ENCODE measurements at places on chromosomes 4 and X.

- no peak for DNase-seq
These were observed 59.1 kb downstream of the IGFBP7 start for GRCh38 chr4:57051095-57051494.

DNA sequence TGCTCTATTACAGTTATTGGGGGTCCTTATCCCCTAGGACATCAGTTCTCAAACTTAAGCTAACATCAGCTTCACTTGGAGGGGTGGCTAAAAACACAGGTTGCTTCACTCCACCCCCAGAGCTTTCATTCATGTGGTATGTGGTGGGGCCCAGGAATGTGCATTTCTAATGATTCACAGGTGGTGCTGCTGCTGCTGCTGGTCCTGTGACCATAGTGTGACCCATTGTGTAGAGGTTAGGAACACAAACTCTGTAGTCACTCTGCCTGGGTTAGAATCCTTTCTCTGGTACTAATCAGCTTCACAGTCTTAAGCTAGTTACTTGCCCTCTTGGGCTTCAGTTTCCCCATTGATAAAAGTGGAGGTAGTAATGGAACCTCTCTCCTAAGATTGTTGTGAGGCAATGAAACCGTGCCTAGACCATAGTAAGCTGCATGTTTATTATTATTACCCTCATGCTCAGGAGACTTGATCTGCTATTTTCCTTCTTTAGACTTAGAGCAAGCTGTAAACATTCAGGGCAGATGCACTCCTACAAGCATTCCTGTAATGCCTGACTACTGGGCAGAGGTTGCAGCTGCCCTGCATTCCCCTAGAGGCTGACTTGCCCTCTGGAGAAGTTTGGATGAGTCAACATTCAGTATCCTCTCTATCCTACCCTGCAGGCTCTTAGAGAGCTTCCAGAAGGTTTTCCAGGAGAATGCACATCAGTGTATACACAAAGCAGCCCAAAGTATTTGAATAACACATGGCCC lies 94.1 kb upstream of the ACSL4 start:
- no peak for DNase-seq

GRCh38 chr4:601612-602558 lies 23.5 kb upstream of the PDE6B start:
- no peak for DNase-seq

GRCh38 chrX:130084631-130085237 lies 25.6 kb downstream of the ELF4 start:
- no peak for DNase-seq

DNA sequence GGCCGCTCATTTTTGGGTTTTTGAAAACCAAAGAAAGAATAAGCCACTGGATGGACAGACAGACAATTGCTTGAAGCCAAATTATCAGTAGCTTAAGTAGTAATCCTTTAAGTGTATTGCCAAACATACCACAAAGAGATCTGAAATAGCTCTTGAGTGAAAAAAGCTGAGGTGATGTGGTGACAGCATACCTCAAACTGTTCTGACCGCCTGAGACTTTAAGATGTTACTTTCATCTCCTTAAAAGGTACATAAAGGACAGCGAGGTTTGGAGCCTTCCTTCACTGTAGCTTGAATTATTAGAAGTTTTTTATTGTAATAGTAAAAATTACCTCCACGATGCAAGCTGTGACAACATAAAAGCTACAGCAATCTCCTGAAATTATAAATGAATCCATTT lies 271.5 kb upstream of the FAM241A start:
- DNase-seq: no peak

DNA sequence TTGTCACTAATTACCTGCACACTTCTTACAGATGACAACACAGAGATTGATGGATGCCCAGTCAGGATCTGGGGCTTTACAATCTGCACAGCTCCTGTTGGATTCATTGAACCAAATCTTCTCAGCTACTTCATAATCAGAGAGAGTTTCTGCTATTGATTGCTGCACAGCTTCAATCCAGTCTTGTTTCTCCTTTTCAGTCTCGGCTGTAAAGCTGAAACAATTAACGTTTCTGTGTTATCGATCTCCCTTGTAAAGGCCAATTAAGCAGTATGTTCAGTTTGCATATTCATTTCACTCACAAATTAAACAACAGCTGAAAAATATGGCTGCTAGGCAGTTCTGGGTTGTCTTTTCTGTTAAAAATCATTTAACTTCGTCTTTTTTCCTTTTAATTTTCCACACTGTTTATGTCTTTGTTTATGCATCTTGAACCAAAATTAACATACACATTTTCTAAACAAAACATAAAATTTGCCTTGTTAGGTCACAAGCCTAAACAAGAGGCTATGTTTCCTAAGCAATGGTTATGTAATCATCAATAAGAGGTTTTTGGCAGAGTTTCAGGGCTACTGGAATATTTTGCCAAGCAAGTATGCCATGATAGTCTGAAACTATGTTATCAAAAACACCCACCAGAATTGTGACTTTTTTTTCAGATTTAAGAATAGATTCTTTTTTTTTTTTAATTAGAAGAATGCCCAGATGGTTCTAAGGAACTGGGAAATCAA lies 79.2 kb downstream of the ARAP2 start:
- no peak for DNase-seq

GRCh38 chr4:189117426-189117825 lies 823.2 kb upstream of the FRG1 start:
- no peak for DNase-seq

DNA sequence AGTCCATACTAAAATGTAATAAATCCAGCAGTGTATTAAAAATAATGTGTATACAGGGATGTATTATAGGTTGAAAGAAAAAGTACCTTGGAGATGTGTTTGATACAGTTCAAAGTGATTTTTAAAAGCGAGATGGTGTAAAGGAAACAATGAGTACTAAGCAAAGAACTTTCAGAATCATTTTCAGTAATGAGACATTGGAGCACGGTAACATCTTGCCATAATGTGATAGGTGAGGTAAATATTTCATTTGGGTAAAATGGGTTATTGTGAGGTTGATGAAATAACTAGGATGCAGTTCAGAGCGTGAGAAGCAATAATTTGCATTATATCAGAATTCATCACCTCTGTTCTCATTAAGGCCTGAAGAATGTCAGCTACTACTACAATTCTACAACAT lies 25.9 kb downstream of the EIF2S3 start:
- DNase-seq: no peak

DNA sequence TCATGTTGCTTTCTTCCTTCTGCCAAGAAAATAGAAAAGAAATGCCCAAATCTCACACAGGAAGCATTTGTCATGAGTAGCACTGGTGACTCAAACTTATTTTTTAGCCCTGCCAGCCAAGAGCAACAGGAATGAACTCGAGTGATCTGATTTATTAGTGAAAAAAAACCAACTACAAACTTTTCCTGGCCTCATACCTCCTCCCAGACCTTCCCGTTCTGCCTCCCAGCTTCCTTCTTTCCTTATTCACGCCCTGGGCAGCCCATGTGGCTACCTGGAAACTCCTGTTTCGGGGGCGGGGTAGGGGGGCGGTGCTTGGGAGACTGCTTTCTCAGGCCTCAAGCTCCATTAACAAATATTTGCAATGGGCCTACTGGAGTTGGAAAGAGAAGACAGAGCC lies 178.5 kb downstream of the NHS start:
- no peak for DNase-seq

- no peak for DNase-seq
These were observed 399.3 kb downstream of the GPM6A start for GRCh38 chr4:175412746-175413145.

DNA sequence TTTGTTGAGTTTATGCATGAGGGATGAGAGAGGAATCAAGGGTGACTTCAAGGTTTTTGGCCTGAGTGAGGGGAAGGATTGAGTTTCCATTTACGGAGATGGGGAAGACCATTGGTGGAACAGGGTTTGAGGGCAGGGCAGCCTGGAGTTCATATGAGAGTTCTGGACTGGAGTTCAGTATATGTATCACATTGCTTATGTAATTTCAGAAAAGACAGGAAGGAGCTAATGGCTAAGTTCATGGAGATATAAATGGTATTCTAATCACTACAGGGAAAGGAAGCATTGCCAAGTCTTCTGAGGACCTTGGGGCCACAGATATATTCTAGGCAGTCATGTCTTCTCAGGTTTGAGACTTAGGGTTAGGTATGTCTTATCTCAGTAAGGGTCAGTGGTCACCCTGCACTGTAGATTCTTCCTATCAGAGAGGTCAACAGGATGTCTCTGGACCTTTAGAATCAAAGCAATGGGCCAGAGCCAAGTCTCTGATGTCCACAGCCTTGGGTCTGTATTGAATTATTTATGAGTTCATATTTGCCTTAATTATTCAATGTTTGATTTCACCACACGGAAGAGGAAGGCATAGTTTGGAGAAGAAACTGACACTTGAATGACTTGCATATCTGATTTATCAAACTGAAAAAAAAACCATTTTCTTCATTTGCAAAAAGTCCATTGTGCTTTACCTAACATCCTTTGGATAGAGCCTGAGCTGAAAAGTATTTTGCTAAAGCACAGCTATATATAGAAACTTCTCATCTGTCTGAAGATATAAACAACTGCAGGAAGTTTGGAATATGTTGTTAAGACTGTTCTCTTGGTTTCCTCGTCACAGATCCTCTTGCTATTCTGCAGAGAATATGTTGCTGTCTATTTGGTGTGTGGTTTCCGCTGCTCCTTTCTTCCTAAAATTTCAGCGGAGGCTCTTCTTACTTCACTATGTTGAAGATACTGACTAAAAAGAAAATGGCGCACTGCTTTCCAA lies 139.5 kb downstream of the PDGFRA start:
- no peak for DNase-seq

GRCh38 chrX:130139474-130140201 lies 26.0 kb downstream of the AIFM1 start:
- DNase-seq: no peak

- DNase-seq: no peak
These were observed 25.4 kb downstream of the SEC31A start for GRCh38 chr4:82865592-82865991.

DNA sequence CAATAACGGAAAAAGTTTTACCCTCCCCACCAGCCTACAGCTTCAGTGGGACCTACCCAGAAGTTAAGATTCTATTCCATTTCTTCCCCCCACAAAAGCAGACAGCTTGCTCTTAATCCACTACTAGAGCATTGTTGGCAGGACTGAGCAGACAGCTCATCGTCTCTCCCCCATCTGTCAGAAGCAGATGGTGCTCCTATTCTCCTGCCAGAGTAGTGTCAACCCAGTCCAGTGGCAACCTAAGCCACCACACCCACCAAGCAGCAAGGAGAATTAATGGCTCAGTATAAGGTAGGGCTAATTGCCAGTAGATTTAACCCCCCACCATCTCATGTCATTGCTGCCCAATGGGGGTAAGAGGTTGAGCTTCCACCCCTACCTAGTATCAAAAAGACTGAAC lies 62.0 kb downstream of the AWAT2 start:
- no peak for DNase-seq

- DNase-seq: no peak
These were observed 219.8 kb downstream of the TLL1 start for GRCh38 chr4:166092797-166093290.

DNA sequence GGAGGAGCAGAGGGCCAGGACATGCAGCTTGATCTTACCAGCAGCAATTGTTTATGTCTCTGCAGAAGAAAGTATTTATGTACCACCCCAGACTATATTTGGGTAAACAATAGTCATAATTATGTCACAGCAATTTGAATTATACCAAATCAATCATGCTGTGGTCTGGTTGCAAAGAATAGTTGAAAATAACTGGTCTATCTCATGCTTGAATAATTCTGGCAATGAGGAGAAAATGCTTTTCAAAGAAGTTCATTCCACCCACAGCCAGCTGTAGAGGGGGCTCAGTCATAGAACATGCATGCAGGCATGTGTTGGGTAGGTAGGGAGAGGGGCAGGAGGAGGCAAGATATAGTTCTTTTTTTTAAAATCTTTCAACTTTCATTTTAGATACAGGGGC lies 399.2 kb downstream of the IL15 start:
- DNase-seq: no peak

- DNase-seq: no peak
These were observed 124.6 kb downstream of the RAP1GDS1 start for GRCh38 chr4:98385831-98386230.

GRCh38 chrX:77622233-77622632 lies 163.8 kb downstream of the ATRX start:
- no peak for DNase-seq

- no peak for DNase-seq
These were observed 177.6 kb downstream of the CPE start for GRCh38 chr4:165556383-165556782.

DNA sequence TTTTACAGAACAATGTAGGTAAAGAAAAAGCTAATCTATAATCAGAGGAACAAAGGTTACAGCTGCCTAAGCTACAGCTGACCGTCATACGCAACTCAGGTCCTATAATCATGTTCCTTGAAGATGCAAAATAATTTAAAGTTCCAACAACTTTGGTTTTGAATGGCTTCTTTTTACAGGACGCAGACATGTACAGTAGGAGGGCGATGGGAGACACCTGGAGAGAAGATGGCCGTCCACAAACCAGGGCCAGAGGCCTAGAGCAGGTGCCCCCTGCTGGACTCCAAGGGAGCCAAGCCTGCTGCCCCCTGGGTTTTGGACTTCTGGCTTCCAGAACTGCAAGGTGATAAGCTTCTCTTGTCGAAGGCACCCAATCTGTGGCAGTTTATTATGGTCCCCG lies 10.6 kb downstream of the HGFAC start:
- no peak for DNase-seq

DNA sequence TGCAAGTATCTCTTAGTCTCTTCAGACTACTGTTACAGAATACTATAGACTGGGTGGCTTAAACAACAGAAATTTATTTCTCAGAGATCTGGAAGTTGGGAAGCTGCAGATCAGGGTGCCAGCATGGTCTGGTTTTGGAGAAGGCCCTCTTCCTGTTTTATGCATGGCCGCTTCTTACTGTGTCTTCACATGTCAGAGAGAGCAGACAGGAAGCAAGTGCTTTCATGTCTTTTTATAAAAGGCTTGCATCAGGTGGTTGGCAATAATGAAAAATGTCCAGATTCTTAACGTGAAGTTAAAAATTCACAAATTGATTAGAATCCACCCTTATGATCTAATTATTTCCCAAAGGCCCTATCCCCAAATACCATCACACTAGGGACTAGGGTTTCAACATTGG lies 284.9 kb downstream of the RPA4 start:
- no peak for DNase-seq

GRCh38 chr4:166165829-166166420 lies 292.9 kb downstream of the TLL1 start:
- DNase-seq: no peak

DNA sequence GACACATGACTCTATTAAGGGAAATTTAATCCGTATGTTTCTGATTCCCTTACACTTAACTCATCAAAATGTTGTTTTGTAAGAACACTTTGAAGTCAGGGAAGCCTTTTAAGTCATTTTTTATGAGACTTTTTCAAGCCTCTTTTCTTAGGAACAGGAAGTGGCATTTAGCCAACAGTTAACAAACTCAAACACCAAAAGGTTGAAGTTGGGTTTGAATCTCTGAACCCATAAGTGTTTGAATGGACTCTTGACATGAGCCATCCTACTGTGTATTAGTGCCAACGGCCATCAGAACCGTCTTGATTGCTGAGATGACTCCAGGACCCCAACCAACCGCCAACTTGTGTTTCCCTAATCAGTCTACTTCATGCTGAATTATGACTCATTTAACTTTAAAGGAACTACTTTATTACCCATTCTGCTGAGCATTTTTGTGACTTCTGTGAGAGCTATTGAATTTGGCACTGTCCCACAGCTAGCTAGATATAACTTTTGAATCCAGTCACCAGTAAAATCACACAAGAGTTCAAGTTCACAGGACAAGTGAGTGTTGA lies 209.1 kb upstream of the FAT1 start:
- DNase-seq: no peak

All from stimulated activated CD4-positive, alpha-beta T cell treated with anti-CD3 and anti-CD28 coated beads, Interleukin-1b, Interleukin-23, amount 100 ng/mL, for 24 hours (primary cell).